ENCODE measurements at places on chromosomes 7 and 10.
A peak's percentile ranks its signal among the peaks of the same experiment; 100 is the strongest.

DNA sequence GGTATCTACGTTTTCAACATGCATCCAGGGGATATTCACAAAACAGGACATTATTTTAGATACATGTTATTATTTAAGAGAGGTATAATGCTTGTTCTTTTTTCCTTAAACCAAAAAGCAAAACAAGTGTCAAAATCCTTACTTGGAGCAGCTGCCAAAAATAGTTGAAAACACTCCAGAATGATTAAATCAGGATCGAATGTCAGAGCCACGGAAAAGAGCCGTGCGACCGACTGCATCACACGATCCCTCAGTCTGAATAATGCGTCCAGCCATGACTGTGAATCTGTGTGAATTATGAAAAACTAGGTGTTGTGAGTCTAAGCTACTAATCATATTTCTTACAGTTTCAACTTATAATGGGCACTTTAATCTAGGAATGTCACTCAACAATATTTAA lies 126.0 kb downstream of the PARD3 start:
- no peaks in the 10 kb centered on the region for H3K36me3 ChIP-seq
- H3K4me3 ChIP-seq: no peak overlapping the region
- no peaks in the 10 kb centered on the region for H3K27me3 ChIP-seq
- H3K27ac ChIP-seq: peak overlapping the region; percentile 17
- peaks cover 17% of the 10 kb centered on the region for H3K4me1 ChIP-seq
- no peak for DNase-seq

- H3K4me1 ChIP-seq: no peaks in the 10 kb centered on the region
- H3K27ac ChIP-seq: no peak overlapping the region
- DNase-seq: no peak
- no peaks in the 10 kb centered on the region for H3K27me3 ChIP-seq
- H3K4me3 ChIP-seq: no peak overlapping the region
- H3K36me3 ChIP-seq: no peaks in the 10 kb centered on the region
Measured at GRCh38 chr10:106296750-106297392, 867.6 kb downstream of the SORCS1 start.

GRCh38 chr7:112596981-112597380 lies 116.2 kb downstream of the LSMEM1 start:
- no peak overlapping the region for H3K27ac ChIP-seq
- peaks cover 10% of the 10 kb centered on the region for H3K4me1 ChIP-seq

DNA sequence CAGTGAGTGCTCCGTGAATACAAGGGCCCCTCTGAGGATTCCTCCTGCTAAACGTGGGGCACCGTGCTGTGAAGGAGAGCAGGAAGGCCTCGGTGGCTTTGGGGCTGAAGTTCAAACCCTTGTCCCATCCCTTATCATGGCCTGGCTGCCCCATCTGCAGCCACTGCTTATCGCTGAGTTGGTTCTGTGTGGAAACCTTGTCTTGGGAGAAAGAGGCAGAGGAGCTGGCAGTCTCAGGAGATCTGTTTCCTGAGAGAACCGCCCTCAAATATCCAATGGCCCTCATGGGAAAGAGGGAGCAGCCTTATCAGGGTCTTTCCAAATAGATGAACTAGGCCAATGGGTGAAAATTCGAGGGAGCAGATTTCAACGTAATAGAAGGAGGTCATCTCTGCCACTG lies 52.0 kb upstream of the NRF1 start:
- no peak overlapping the region for H3K4me3 ChIP-seq
- H3K4me1 ChIP-seq: no peaks in the 10 kb centered on the region
- no peaks in the 10 kb centered on the region for H3K27me3 ChIP-seq
- no peak overlapping the region for H3K27ac ChIP-seq
- DNase-seq: no peak
- H3K36me3 ChIP-seq: no peaks in the 10 kb centered on the region
